ENCODE measurements at places on chromosomes 5 and 9. TPM values are rescaled to one million over a fixed set of nuclear protein-coding genes. Genes with fewer than 3 reads are reported as not detected.
A peak's percentile ranks its signal among the peaks of the same experiment; 100 is the strongest.

GRCh38 chr9:109421026-109421970 lies 76.8 kb downstream of the PTPN3 start:
- H3K4me1 ChIP-seq, result peaks cover 16% of the 10 kb centered on the region
- H3K27me3 ChIP-seq, result peaks cover 4% of the 10 kb centered on the region
- no peak overlapping the region for H3K27ac ChIP-seq
- H3K4me3 ChIP-seq, result no peak overlapping the region
- H3K36me3 ChIP-seq, result no peaks in the 10 kb centered on the region
- no peak for DNase-seq

GRCh38 chr5:7565559-7565958 lies 169.6 kb downstream of the ADCY2 start:
- no peaks in the 10 kb centered on the region for H3K4me1 ChIP-seq
- H3K4me3 ChIP-seq, result no peak overlapping the region
- DNase-seq, result no peak

DNA sequence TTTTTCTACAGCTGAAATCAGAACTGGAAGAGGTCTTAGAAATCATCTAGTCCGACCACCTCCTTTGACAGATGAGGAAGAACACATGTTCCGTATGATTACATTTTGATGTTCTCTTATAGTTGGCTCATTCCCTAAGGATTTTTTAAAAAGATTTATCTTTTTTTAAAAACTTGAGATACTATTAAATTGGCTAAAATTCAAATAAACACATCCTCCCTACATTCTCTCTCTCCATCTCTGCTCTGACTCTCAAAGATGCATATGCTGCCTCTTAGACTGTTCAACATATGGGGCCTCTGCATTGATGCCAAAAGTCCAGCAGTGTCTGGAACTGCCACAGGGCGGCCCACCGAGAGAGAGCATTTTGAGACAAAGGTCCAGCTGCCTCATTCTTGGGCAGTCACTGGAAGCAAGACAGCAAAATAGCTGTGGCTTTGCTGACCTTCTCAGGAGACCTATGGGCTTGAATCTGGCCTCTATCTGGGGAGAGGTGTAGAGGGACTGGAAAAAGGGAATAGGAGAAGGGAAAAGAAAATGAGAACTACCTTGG lies 12.8 kb upstream of the TSSK1B start:
- no peak for DNase-seq
- no peak overlapping the region for H3K4me3 ChIP-seq
- no peaks in the 10 kb centered on the region for H3K36me3 ChIP-seq
- no peak overlapping the region for H3K27ac ChIP-seq

DNA sequence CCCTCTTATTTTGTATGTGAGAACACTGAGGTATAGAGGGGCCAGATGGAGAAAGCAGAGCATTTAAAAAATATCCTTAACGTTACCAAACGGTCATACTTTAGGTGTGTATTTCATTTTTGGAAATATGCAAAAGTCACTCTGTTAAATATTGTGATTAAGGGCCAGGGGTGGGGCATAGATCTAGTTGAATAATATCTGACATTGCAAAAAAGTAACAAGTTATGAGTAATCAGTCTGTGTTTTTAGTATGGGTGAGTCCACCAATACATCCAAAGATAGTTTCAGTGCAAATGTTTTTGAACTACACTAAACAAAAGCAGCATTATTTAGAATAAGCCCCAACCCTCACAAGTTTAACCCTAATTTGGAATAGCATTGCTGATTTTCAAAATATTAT lies 45.3 kb upstream of the CCDC112 start:
- no peaks in the 10 kb centered on the region for H3K4me1 ChIP-seq
- no peaks in the 10 kb centered on the region for H3K36me3 ChIP-seq
- H3K4me3 ChIP-seq, result no peak overlapping the region
- no peak for DNase-seq

DNA sequence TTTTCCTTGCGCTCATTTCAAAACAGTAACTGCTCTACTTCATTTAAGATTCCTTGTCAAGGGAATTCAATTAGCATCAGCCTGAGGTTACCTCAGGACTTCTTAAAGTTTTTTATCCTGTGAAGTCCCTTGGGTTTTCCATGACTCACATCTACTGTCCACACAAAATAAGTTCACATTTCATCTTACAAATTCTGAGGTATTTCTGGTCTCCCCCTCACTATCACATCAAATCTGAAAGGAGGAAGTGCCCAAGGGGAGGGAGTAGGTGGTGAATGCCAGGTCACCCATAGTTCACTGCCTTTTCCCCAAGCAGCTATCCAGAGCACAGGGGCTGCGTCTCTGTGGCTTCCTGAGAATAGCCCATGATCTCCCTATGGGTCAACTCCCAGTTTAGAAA lies 227.1 kb upstream of the NREP start:
- no peak overlapping the region for H3K27ac ChIP-seq
- H3K4me1 ChIP-seq, result peaks cover 5% of the 10 kb centered on the region
- no peak overlapping the region for H3K4me3 ChIP-seq
- no peak for DNase-seq

Gene NR5A1
- not detected for total RNA-seq

Gene N4BP3
- total RNA-seq, result 33.2 TPM

Gene PDE6A
- not detected for total RNA-seq

- no peaks in the 10 kb centered on the region for H3K27me3 ChIP-seq
- no peak overlapping the region for H3K4me3 ChIP-seq
- no peak for DNase-seq
- H3K4me1 ChIP-seq, result no peaks in the 10 kb centered on the region
Observed at GRCh38 chr5:150516011-150516410, 8.1 kb downstream of the NDST1 start.

DNA sequence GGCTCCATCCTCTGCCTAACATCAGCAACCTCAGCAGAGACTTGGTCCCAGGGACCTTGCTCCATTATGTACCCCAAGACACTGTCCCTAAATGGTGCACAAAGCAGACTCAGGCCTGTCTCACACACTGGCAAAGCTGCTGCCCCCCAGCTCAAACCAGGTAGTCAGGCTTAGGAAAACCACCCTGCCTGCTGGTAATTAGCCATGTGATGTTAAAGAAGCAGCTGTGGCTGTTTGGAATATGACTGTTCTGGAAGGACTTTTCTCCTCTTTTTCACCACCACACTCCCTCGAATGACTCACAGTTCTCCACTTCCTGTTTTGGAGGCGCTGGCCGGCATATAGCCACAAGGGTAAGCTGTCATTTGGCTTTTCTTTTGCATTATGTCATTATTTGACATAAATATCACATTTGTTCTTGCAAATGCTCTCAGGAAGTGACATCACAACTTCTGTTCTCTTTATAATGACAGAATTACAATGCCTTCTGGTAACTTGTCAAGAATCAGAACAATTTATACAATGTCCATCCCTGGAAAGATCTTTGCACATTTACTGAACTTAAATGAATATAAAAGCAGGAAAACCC lies 113.9 kb downstream of the SUSD1 start:
- peak; percentile 65 for DNase-seq
- H3K4me1 ChIP-seq, result peaks cover 22% of the 10 kb centered on the region
- H3K36me3 ChIP-seq, result peaks cover 3% of the 10 kb centered on the region
- peak overlapping the region; percentile 7 for H3K27ac ChIP-seq

GRCh38 chr9:121974421-121974820 lies 118.7 kb downstream of the TTLL11 start:
- H3K4me3 ChIP-seq, result no peak overlapping the region
- H3K36me3 ChIP-seq, result peaks cover 5% of the 10 kb centered on the region
- no peaks in the 10 kb centered on the region for H3K4me1 ChIP-seq
- no peaks in the 10 kb centered on the region for H3K27me3 ChIP-seq
- H3K27ac ChIP-seq, result no peak overlapping the region
- no peak for DNase-seq

DNA sequence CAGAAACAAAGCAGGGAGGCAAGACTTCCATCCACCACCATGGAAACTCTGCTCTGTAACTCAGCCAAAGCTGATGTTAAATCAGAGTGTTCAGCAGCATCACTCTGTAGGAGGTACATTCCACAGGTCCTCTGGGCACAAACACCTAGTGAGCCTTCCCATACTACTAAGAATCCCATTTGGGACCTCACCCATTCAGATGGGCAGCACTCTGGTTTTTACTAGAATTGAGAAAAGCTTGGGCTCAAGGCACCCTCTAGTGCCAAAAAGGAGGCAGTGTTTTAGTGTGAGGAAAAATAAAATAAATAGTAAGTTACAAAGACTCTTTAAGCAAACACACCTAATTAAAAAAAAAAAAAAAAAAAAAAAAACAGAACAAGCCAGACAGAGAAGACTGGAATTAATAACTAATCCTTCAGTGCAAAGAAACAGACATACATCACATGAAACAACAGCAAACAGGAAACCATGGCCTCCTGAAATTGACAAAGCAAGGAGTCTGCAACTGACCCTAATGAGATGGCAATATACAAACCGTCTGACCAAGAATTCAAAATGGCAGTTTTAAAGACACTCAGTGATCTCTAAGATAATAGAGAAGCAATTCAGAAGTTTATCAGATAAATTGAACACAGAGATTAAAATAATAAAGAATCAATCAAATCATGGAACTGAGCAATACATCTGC lies 159.5 kb downstream of the GNA14 start:
- peak; percentile 3 for DNase-seq

Gene LCN9
- not detected for total RNA-seq

DNA sequence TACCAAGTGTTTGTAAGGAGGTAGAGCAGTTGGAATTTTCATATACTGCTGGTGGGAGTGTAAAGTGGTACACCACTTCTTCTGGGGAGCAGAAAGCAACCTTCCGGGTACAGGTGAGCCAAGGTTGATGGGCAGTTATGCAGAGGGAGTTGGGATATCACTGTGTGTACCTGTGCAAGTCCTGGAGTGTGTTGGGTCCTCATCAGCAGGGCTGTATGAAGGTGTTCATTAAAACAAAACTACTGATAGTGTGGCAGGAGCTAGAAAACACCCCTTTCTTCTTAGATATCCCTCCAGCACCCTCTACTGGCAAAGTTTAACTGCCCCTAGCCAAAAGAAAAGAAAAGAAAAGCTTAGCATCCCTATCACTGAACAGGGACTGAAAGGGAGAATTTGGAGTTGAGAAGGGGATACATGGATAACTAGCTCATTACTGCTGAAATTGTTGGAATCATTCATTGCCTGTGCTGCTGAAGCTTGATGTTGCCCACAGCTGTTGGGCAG lies 10.7 kb downstream of the MARCHF6 start:
- no peak for DNase-seq
- H3K27ac ChIP-seq, result no peak overlapping the region
- H3K36me3 ChIP-seq, result peaks cover 27% of the 10 kb centered on the region
- H3K27me3 ChIP-seq, result no peaks in the 10 kb centered on the region
- H3K4me3 ChIP-seq, result no peak overlapping the region
- H3K4me1 ChIP-seq, result peaks cover 67% of the 10 kb centered on the region

DNA sequence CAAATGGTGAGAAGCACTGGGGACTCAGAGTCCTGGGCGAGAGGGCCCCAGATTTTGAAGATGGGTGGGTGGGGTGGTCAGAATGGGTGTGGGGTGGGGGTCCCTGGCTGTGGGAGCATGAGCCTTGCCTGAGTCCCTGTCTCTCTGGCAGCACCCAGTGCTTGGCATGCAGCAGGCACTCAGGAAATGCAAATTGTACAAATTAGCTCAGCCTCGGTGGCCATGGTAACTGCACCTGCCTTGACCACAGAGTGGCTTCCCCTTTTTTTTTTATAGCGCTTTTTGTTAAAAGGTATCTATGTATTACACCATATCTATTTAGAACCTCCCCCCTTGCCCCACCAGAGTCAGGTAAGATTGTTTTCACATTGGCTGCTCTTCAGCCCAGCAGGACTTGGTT lies 19.2 kb upstream of the PITX1 start:
- no peaks in the 10 kb centered on the region for H3K36me3 ChIP-seq
- DNase-seq, result peak; percentile 24
- H3K27ac ChIP-seq, result no peak overlapping the region
- H3K4me3 ChIP-seq, result no peak overlapping the region
- H3K4me1 ChIP-seq, result no peaks in the 10 kb centered on the region

DNA sequence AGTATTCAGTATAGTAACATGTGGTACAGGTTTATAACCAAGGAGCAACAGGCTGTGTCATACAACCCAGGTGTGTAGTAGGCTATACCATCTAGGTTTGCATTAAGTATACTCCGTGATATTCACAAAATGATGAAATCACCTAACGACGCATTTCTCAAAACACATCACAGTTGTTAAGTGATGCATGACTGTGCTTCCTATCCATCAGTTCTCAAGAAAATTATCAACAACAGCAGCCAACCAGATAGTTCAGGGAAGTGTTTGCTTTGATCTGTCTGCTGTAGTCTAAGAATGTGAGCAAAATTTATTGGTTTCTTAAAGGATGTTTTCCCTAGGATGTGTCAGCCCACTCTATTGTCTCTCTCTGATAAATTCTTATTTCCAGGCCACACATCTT lies 7.4 kb downstream of the ZBTB26 start:
- peaks cover 3% of the 10 kb centered on the region for H3K4me1 ChIP-seq
- H3K4me3 ChIP-seq, result no peak overlapping the region
- H3K27me3 ChIP-seq, result no peaks in the 10 kb centered on the region
- H3K27ac ChIP-seq, result no peak overlapping the region
- DNase-seq, result no peak

- no peak for DNase-seq
- H3K27me3 ChIP-seq, result no peaks in the 10 kb centered on the region
- H3K36me3 ChIP-seq, result no peaks in the 10 kb centered on the region
- peaks cover 3% of the 10 kb centered on the region for H3K4me1 ChIP-seq
- H3K27ac ChIP-seq, result no peak overlapping the region
- H3K4me3 ChIP-seq, result no peak overlapping the region
Observed at GRCh38 chr9:87447547-87448432, 49.9 kb upstream of the DAPK1 start.

Gene IPPK
- total RNA-seq, result 12.5 TPM

DNA sequence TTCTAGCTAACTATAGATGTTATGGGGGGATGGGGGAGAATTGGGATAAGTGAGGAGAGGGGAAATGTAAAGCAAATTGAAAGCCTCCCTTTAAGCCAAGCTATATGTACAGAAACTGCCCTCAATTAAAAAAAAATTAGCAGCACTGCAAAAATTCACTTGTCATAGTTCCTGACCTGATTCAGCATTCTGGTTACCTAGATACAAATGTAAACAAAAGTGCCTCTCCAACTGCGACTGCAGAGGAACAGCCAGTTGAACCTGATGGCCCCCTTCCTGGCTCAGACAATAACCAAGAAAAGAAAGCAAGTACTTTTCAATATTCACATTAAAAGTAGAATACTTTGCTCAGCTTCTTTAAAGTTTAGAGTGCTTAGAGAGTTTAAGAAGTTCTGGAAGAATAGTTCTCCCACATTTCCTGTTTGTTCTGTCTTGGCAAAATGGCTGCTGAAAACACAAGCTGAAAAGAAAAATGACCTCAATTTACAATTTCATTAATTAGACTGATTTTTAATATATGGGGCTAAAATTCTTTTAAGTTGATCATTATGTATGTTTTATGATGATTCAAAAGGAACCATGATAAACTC lies 1.5 kb downstream of the FAM81B start:
- no peak for DNase-seq
- H3K4me1 ChIP-seq, result no peaks in the 10 kb centered on the region
- H3K27ac ChIP-seq, result no peak overlapping the region
- H3K36me3 ChIP-seq, result no peaks in the 10 kb centered on the region
- no peak overlapping the region for H3K4me3 ChIP-seq

DNA sequence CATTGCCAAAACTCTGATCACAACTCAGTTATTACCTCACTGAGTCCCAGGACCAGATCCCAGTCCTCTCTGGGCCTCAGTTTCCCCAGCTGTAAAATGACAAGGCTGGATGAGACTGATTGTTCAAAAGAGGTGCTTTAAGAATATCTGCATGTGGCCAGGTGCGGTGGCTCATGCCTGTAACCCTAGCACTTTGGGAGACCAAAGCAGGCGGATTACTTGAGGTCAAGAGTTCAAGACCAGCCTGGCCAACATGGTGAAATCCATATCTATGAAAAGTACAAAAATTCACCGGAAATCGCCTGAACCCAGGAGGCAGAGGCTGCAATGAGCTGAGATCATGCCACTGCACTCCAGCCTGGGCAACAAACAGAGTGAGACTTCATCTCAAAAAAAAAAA lies 8.3 kb downstream of the ATOX1 start:
- peaks cover 17% of the 10 kb centered on the region for H3K36me3 ChIP-seq
- H3K27ac ChIP-seq, result peak overlapping the region; percentile 81
